Occipital lobe (tissue), 3 donors: ENCODE measurements at places on chromosomes 3 and 15.

- DNase-seq = no peak
Observed at GRCh38 chr3:103609472-103609871, 1174.7 kb downstream of the ZPLD1 start.

- DNase-seq = no peak
Observed at GRCh38 chr3:147538034-147538433, 128.9 kb downstream of the ZIC1 start.

- no peak for DNase-seq
Observed at GRCh38 chr3:195139876-195140240, 131.1 kb downstream of the XXYLT1 start.

GRCh38 chr3:48155122-48155521, 33.1 kb downstream of the CDC25A start:
- no peak for DNase-seq

DNA sequence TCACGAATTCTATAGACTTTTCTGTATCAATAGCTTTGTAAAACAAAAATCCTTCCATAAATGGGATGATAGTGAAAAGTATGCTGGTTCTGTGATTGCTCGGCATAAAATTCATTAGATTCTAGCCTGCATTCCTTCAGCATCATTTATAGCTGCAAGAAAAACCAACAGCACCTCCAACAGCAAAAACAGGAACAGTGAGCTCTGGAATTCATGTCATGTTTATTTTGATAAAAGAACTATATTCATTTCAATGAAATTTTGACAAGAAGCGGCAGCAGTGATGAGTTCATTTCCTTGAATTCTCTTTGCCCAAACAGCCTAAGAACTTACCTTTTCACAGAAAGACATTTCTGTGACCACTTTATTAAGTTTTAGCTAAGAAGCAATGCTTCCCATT, 515.2 kb upstream of the CCDC54 start:
- no peak for DNase-seq

- DNase-seq = no peak
Observed at GRCh38 chr3:7607676-7608075, 746.8 kb downstream of the GRM7 start.

- DNase-seq = no peak
Observed at GRCh38 chr3:192449036-192449435, 278.3 kb downstream of the FGF12 start.

DNA sequence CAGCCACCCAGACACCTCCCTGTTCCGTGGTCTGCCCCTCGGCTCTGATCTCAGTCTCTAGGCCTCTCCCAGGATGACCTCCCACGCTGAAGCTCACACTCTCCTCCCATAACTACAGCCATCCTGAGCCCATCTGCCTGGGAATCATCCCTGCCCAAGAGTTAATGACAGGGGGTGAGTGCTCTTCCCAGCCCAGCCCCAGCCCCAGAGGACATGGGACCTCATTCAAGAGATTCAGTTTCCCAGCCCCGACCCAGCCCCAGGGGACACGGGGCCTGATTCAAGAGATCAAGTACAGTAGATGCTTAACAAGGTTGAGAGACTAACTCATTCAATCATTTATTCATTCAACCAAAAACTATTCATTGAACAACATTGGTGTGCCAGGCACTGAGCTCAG, 272.0 kb downstream of the XXYLT1 start:
- no peak for DNase-seq

- no peak for DNase-seq
Observed at GRCh38 chr3:182165234-182165633, 453.5 kb downstream of the SOX2 start.

DNA sequence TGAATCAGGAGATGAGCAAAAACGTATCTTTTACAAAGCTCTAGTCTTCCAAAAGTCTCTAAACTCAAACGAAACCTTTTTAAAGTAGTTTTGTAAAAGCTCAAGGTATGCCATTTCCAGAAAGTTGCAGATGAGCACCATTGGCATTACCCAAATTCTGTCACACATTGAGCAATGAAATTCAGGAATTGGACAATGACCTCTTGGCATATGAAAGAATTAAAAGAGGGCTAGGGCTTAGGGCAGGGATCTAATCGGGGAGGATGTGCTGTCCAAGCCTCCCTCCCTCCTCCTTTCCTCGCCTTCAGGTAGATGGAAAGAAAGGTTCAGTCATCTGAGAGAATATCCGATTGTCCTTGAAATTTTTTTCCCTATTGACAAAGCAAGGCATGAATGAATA, 133.1 kb upstream of the CPNE4 start:
- no peak for DNase-seq

DNA sequence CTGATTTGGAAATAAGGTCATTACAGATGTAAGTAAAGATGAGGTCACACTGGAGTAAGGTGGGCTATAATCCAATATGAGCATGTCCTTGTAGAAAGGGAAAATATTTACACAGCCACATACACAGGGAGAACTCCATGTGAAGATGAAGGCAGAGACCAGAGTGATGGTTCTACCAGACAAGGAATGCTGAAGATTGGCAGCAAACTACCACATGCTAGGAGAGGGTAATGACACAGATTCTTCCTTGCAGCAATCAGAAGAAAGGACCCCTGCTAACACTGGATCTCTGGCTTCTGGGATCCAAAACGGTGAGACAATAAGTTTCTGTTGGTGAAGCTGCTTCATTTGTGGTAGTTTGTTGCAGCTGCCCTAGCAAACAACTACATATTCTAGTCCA, 56.0 kb upstream of the SPTSSB start:
- DNase-seq = no peak

DNA sequence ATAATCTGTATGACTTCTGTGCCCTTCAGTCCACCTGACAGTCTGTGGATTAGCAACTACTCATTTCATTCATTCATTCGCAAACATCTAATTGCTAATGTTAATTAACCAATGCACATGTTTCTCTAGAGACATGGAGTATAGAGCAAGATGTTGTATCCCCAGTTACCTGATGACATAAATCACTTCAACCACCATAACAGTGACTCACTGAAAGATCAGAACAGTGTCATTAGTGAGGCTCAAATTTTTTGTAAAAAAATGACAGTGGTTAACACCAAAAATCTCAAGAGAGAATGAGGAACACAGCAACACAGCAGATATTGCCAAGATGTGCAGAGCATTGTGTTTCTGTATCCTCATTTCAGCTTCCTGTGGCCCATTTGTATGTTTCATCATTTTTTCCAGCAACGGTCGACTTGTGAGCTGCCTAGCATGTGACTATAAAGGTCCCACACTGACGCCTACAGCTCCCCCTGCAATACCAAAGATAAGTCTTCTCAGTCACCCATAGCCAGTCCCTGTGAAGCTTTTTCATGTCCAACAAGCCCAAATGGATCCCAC, 3.7 kb upstream of the PLD1 start:
- no peak for DNase-seq

DNA sequence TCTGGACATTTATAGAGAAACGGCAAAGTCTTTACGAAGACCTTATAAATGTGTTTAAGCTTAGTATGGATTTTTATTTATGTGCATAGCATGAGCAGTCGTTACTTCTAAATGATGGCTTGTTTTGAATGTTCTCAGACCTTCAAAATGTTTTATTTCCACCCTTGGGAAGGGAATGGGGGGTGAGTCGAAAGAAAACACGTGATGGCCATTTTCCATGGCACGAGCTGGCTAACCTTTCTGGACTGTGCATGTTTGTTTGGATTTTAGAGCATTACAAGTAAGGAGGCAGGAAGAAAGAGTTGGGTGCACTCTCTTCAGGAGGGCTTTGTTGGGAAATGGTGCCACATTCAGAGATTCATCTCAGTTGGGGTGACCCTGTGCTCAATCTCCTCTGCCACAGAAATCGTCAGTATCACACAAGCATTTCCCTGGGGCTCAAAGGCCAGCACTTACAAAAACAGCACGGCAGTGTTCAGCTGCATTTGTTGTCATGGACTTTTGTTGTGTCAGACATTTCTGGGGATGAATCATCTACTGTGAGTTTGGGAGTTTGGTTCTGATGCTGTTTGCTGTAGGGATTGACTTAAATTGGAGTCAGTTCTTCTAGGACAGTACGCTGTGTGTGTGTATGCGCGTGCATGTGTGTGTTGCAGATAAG, 52.3 kb upstream of the ADAMTS9 start:
- DNase-seq = no peak

DNA sequence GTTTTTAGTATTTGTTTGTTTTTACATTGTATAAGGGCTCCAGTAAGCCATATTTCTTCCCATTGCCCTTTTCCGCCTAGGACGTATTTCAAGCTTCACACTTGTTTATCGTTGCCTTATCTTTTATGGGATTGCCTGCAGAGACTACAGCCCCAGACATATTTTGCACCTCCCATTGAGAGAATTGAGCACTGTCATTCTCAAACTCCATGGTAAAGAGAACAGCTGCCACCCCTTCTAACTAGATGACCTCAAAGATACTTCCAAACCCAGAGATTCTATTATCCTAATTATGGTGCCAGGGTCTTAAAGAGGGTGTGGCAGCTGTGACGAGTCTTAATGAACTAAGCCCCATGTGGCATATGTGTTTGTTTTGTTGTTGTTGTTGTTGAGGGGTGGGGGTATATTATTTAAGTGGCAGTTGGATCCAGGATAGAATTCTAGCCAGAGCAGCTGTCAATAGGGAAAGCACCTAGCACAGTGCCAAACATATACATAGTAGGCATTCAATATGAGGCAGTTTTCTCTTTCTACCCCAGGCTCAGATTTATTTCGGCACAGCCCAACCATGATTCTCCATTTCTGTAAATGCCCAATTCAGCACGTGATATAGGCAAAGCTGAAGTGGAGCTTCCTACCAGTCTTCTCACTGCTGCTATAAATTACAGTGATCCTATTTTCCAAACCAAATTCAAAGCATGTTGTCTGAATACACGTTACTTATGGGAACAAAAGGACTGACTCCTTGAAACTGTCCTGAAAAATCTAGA, 932 bp upstream of the TP53BP1 start:
- DNase-seq = no peak

DNA sequence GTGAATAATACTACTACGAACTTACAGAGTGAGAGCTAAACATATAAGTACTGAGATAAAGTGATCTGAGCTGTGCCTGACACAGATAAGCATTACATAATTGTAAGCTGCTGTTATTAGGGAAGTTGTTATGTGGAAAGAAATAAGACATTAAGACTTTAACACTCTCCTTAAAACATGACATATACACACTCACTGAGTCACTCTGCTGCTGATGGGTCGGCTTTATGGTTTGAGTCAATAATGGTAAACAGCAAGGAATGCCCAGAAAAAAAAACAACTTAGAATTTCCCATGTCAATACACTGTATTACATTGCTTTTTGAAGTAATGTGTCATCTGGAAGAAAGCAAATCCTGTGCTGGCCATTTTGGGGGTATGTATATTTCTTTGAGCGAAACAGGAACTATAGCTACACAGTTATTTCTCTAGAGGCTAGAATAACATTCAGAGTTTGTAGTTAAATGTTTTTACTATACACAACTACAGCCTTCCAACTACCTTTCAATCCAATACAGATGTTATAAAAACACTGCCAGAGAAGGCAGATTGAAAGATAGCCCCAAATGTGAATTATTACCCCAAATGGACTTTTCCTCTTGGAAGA, 22.8 kb upstream of the SPRED1 start:
- no peak for DNase-seq

- DNase-seq = peak; percentile 49
Observed at GRCh38 chr3:125186261-125186787, 26.2 kb downstream of the SLC12A8 start.

- no peak for DNase-seq
Observed at GRCh38 chr3:59749291-59749690, 699.5 kb upstream of the CFAP20DC start.

GRCh38 chr3:127639173-127640041, 10.4 kb downstream of the PODXL2 start:
- DNase-seq = no peak

DNA sequence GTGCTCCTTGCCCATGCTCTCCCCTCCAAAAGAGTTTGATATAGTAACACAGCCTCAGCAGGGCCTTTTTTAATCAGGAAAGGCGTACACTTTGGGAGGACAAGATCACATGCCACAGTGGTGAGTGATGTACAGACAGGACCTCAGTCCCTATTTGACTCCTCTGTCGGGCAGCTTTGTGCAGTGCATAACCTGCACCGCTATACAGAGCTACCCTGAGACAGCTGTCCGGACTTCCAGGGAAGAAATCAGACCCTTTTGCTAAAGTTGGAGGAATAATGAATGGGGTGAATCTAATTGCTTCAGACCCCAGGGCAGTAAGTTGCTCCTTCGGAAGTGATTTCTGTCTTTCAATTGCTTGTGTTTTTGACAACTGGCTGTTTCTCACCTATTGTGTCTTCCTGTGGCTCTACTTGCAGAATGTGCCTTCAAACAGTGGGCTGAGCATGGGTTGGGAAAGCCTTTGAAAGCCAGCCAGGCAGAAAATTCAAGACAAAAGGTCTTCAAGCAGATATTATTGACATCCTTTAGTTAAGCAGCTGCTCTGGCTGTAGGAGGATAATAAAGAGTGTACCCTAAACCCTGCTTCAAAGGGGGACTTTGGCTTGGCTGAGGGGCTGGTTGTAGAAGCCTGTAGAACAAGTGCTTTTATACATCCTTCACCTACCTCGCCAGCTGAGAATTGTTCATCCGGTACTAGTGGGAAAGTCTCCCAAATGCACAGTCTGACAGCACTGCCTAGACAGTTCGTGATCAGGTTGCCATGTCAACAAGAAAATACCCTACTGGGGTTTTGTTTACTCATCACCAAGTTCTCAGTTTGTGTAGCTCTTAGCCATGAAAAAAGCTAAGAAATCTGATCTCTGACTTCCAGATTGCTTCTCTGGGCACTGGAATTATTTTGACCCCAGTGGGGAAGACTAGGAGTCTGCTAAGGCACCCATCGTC, 35.1 kb downstream of the SNTN start:
- DNase-seq = no peak

GRCh38 chr3:147407114-147407497, 763 bp upstream of the ZIC4 start:
- DNase-seq = no peak

- no peak for DNase-seq
Observed at GRCh38 chr3:9732080-9732739, 675 bp downstream of the BRPF1 start.

- DNase-seq = no peak
Observed at GRCh38 chr15:82005239-82005638, 40.6 kb downstream of the MEX3B start.

DNA sequence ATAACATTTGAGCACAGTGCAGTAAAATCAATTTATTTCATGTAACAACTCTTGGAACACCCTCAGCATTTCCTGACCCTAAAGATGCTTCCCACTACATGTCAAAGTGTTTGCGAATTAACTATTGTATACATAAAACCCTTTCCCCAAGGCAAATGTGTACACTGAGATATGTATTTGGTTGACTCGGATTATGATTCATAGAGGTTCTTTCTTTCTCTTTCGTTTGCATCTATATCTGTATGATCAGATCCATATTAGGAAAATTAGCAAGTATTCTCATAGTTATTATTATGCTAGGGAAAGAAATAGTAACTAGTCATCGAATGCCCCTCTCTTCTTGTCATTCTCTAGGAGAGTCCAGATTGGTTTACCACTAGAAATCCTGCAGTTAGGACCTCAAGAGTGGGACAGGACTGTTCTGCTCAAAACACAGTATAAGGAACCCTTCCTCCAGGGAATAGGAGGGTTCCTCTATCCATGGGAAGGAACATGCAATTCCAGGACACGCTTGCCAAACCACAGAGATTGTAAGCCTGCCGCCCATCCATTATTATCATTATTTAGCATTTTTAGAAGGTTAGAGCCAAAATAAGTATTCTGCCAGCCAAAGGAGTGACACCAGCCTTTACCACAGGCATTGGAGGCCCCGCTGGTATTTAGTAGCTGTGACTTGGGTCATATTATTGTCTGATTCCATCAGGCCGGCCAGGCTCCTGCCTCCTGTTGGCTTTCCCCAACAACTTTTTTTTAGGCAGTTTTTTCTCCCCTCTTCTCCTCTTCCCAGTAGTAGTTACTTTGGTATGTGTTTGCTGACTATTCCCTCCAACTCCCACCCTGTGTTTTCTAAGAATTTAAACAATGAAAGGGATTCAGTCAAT, 100.7 kb downstream of the GALK2 start:
- DNase-seq = no peak
